K562 (cell line): ENCODE measurements at places on chromosomes 1 and 21. TPM values are rescaled to one million over a fixed set of nuclear protein-coding genes. Genes with fewer than 3 reads are reported as not detected.

FAM72B gene
- total RNA-seq, result 21.9 and 26.1 TPM in 2 replicates

RASAL2 gene
- 1.0 and 1.3 TPM in 2 replicates for total RNA-seq

DNA sequence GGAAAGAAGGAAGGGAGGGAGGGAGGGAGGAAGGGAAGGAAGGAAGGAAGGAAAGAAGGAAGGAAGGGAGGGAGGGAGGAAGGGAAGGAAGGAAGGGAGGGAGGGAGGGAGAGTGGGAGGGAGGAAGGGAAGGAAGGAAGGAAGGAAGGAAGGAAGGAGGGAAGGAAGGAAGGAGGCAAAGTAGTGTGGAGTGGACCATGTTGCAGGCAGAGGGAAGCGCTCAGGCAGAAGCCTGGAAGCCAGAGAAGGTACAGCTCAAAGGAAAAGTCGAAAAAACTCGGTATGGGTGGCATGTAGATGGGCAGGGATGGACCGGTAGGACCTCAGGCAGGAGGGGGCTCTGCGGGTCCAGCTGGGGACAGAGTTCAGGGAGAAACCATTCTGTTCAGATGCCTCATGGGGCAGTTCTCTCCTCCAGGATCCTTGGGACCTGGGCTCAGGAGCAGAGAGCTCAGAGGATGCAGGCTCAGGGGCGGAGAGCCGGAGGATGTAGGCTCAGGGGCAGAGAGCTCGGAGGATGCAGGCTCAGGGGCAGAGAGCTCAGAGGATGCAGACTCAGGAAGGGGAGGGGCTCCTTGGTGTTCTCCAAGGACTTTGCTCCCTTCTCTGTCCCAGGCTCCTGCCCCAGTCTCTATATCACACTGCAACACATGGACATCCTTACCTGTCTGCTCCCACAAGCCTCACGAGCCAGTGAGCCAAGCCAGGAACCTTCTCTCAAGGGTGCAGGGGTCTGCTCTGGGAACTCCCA, 13.6 kb upstream of the PADI3 start:
- peaks cover 49% of the 10 kb centered on the region for H3K27me3 ChIP-seq
- H3K4me1 ChIP-seq, result peaks cover 3% of the 10 kb centered on the region; the same call in 1 of the 2 replicates
- no peak overlapping the region for H3K27ac ChIP-seq
- no peak overlapping the region for H3K4me3 ChIP-seq
- DNase-seq, result no peak
- no peaks in the 10 kb centered on the region for H3K36me3 ChIP-seq

DNA sequence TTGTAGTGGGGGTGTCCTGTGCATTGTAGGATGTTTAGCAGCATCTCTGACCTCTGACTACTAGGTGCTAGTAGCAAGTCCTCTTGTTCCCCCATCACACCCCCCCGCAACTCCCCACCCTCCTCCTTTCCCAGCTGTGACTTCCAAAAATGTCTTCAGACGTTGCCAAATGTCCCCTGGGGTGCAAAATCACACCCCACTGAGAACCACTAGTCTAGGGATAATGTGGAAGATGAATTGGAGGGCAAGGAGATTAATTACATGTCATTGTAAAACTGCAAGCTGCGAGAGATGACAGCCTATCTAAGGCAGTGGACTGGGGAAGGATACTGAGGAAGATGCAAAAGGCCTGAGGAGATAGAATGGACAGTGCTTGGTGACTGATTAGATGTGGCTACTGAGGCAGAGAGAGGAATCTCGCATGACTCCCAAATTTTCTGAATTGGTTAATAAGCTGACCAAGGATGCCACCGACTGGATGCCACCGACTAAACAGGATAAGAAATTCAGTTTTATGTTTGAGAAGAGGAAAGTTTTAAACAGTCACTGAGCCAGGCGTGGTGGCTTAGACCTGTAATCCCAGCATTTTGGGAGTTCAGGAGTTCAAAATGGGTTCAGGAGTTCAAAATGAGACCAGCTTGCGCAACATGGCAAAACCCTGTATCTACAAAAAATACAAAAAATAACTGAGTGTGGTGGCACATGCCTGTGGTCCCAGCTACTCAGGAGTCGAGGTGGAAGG, 3.1 kb upstream of the JAK1 start:
- no peak for DNase-seq
- no peak overlapping the region for H3K4me3 ChIP-seq
- no peak overlapping the region for H3K27ac ChIP-seq
- no peaks in the 10 kb centered on the region for H3K36me3 ChIP-seq
- H3K27me3 ChIP-seq, result no peaks in the 10 kb centered on the region

- H3K4me1 ChIP-seq, result peaks cover 7% of the 10 kb centered on the region; the same call in 2 of the 3 replicates
- H3K36me3 ChIP-seq, result no peaks in the 10 kb centered on the region
- no peak for DNase-seq
- no peak overlapping the region for H3K4me3 ChIP-seq
- no peaks in the 10 kb centered on the region for H3K27me3 ChIP-seq
These were observed 8.9 kb upstream of the LGALS8 start for GRCh38 chr1:236514703-236515442.

GRCh38 chr21:31629972-31630711, 29.4 kb upstream of the SOD1 start:
- peaks cover 41% of the 10 kb centered on the region for H3K27me3 ChIP-seq
- no peak overlapping the region for H3K4me3 ChIP-seq
- no peak overlapping the region for H3K27ac ChIP-seq
- H3K36me3 ChIP-seq, result no peaks in the 10 kb centered on the region

DNA sequence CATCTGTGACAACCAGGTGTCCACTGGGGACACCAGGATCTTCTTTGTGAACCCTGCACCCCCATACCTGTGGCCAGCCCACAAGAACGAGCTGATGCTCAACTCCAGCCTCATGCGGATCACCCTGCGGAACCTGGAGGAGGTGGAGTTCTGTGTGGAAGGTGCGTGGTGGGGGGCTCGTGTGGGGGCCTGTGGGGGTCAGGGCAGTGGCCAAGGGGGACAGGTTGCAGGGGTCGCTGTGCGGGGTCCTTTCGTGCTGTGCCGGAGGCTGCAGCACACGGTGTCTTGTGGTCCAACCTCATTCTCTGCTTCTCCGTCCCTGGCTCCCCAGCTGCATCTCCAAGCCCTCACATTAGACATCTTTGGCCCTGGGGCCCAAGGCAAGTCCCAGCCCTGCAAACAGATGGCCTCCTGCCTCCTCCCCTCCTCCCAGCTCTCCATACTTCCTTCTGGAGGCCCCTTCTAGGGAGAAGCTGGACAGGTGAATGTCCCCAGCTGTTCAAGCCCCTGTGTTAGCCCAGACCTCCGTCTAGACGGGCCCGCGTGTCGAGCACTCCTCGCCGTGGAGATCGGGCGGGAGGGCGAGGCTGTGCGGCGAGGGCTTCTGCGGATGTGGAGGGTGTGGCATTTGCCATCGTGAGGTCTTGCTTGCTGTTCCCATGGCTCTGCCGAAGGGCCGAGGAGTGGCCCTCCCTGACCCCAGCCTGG, 2.5 kb downstream of the AGRN start:
- DNase-seq, result no peak
- H3K27me3 ChIP-seq, result no peaks in the 10 kb centered on the region
- peaks cover 87% of the 10 kb centered on the region for H3K4me1 ChIP-seq
- peaks cover 54% of the 10 kb centered on the region; the same call in 2 of the 3 replicates for H3K36me3 ChIP-seq
